ENCODE measurements at places on chromosomes 13 and 19. TPM values are rescaled to one million over a fixed set of nuclear protein-coding genes. Genes with fewer than 3 reads are reported as not detected.

GRCh38 chr13:29284726-29285125 is 310.8 kb downstream of the SLC7A1 start:
- DNase-seq: no peak

DNA sequence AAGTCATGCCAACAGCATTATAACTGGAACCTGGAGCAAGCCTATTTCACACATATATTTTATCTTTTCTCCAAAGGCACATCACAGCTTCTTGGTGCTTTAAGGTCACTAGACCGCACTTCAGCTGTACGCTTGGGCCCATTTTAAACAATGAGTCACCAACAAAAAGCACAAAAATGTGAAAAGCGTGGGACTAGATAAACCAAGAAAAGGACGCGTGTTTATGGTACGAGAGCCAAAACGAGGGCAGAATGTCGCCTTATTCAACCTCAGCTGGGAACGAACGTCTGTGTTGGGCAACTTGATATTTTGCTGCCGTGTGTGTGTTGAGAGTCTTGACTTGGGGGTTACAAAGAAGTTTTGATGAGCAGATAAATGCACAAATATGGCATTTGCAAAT is 9.2 kb upstream of the EHD2 start:
- DNase-seq: no peak

- DNase-seq: no peak
Measured at GRCh38 chr13:79802389-79803085, 321.6 kb downstream of the NDFIP2 start.

The OR1I1 gene
- not detected for polyA plus RNA-seq

The DMWD gene
- 18.3 TPM for polyA plus RNA-seq

The WDR88 gene
- polyA plus RNA-seq: not detected

- no peak for DNase-seq
Measured at GRCh38 chr13:48159826-48160225, 64.9 kb upstream of the MED4 start.

DNA sequence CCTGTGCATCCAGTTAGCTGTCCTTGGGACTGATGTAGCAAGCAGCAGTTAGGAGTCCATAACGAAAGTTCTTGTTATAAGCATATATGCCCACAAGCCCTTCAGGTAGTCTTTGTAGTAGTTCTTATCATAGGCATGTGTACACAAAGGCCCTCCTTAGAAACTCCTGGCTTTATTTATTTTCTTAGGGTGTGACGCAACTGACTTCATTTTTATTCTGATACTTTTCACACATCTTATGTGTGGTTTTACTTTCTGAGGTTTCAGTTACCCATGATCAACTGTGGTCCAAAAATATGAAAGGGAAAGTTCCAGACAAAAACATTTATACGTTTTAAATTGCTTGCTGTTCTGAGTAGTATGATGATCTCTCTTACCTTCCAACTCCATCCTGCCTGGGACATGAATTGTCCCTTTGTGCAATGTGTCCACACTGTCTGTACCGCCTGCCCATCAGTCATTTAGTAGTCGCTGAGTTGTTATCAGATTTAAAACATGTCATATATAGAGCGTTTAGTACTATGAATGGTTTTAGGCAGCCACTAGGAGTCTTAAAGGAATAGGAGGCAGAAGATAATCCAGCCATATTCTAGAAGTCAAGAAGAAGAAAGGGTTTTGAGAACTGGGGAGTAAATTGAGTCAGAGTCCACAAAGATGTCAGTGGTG is 19.4 kb downstream of the GPC5 start:
- DNase-seq: no peak

- no peak for DNase-seq
Measured at GRCh38 chr19:15733895-15734294, 3.9 kb upstream of the OR10H3 start.

GRCh38 chr13:34153428-34154180 is 335.7 kb downstream of the RFC3 start:
- no peak for DNase-seq

- no peak for DNase-seq
Measured at GRCh38 chr13:103007427-103007762, 58.8 kb downstream of the SLC10A2 start.

- DNase-seq: peak; percentile 87
Measured at GRCh38 chr13:114142640-114143490, 10.4 kb upstream of the RASA3 start.

DNA sequence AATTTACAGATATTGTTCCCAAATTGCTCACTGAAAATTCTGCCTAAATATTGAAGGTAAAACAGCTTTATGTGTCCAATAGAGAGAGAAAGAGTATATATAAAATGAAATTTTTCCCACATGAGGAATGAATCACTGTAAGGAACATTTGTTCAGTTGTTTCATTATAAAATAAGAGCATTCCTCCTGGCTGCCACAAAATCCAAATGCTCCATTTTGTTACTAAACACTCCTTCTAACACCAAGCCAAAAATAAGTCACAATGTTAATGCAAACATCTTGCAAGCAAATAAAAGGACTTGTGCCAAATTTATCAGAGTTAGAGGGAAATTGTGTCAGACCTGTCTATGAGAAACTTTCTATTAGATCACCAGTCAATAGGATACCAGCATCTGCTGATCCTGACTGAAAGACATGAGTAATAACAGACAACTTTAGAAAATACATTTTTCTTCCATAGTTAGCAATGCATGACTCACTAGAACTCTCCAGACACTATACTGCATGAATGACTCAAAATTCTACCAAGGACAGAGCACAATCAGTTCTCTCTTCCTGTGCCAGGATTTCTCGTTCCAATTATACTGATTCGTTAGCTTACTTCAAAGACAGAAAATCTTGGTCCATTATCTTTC is 83.5 kb upstream of the FNDC3A start:
- DNase-seq: no peak

- DNase-seq: no peak
Measured at GRCh38 chr13:99981735-99982035, at the start of gene ZIC2. Gene ZIC2, plus strand, starts transcription at chr13:99981784. Its CDS starts 281 bp downstream, at chr13:99982065.

DNA sequence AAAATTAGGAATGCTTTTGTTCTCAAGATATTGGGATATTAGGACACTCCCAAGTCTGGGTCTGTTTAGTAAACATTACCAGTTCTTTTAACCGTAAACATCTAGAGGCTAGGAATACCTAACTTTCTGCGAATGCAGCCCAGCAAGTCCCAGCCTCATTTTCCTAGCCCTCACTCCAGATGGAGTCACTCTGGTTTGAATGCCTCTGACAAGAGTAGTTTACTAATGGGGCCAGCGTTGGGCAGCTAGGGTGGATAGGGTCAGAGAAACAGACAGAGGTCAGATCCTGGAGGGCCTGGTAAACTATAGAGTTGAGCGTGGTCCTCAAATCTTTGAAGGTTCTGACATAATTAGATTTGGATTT is 53.6 kb downstream of the WDFY2 start:
- no peak for DNase-seq

Data from CD4-positive, CD25-positive, alpha-beta regulatory T cell (primary cell).